ENCODE measurements at places on chromosomes 1 and 21.

DNA sequence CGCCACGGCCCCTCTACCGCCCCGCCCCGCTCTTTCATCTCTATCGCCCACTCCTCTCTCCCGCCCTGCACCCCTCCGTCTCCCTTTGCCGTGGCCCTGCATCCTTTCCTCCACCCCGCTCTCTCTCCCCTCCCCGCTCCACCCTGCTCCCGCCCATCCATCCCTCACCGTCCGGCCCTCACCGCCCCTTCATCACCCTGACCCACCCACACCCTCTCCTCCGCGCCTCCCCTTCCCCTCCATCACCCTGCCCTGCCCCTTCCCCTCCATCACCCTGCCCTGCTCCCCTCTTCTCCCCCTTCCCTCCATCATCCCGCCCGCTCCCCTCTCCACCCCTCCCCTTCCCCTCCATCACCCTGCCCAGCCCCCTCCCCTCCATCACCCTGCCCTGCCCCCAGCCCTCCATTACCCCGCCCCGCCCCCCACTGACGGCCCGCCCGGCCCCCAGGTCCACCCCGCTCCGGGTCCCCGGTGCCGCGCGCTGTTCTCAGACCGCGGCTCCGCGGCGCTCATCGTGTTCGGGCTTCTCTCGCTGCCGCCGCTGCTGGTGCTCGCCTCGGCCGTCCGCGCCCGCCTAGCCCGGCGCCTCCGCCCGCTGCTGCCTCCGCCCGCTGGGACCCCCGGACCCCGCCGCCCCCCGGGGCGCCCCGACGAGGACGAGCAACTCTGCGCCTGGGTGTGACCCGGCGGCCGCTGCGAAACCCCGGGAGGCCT lies 6.2 kb upstream of the ANKRD65 start:
- no peak for DNase-seq

DNA sequence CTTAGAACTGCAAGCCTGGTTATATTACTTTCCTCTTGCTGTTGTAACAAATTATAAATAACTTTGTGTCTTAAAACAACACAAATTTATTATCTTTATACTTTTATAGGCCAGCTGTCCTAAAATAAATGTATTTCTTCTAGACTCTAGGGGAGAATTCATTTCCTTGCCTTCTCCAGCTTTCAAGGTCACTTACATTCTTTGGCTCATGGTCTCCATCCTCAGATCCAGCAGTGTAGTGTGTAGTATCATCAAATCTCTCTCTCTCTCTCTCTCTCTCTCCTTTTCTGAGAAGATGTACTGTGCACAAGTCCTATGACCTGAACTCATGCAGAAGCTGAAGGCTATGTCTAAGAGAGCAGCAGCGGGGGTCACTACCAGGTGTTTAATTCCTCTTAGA lies 1510.6 kb downstream of the MRPL39 start:
- DNase-seq: no peak

- no peak for DNase-seq
Measured at GRCh38 chr21:23247334-23247733, 2249.1 kb downstream of the NCAM2 start.

- no peak for DNase-seq
Measured at GRCh38 chr1:47986761-47987200, 10.4 kb downstream of the TRABD2B start.

DNA sequence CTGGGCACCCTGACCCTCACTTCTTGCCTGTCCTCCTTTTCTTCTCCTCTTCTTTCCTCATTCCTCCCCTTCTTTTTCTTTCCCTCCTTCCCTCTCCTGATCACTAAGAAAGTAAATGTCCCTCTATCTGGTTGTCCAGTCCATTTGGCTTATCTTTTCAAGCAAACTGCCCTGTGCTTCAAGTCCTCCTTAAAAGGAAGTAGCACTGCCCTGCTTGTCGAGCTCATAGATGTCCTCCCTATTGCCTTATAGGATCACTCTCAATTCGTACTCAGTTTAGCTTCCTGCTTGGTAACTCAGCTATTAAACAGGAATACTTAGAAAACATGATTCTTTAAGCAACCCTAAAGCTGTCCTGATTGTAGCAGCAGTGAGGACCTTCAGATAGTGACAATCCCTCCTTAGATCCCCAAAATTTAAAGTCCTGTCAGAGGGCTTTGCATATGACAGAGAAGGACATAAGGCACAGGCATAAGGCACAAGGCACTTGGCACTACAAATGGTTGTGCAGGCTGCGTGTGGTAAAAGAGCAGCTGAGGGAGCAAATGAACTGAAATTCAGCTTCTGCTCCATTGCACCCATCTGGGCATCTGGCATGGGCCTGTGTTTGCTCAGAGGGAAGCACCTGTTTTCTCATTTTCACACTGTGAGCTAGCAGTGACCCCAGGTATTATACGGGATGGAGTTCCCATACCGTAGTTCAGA lies 26.1 kb upstream of the SLAMF6 start:
- DNase-seq: no peak

- DNase-seq: no peak
Measured at GRCh38 chr1:26384076-26384475, 11.5 kb upstream of the ZNF683 start.

- no peak for DNase-seq
Measured at GRCh38 chr1:243842161-243842560, 7.9 kb downstream of the AKT3 start.

Data from stimulated activated CD4-positive, alpha-beta T cell treated with anti-CD3 and anti-CD28 coated beads, Interleukin-1b, Interleukin-23, amount 100 ng/mL, for 1 hour (primary cell).